ENCODE measurements at places on chromosomes 1 and 21.
A peak's percentile ranks its signal among the peaks of the same experiment; 100 is the strongest.

DNA sequence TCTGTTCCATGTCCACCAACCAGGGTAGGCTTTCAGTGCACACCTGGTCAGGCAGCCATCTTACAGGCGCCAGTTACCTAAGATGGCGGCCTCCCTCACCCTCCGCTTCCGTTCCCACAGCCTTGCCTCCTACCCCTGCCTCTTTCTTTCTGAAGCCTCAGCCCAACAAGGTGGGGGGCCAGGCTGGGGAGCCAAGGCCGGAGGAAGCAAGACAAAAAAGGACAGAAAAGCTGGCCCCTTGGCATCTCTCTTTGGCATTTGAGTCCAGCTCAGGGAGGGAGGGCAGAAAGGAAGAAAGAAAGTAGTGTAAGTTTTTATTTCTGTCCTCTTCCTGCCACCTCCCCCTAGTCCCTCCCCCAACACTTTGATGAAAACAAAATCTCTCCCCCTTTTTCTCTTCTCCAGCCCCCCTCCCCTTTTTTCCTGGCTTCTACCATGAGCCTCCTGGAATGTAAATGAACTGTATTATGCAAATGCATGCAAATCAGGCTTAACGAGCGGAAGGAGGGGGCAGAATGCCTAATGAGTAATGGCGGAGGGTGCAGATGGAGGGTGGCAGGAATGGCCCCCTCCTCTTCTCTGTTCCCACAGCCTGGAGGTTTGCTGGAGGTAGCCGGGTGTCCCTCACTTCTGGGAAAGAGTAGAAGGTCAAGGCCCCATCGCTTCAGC, 43.8 kb downstream of the RHBG start:
- no peak for DNase-seq

GRCh38 chr1:175218786-175219434, 26.3 kb upstream of the KIAA0040 start:
- DNase-seq, result no peak

- DNase-seq, result peak; percentile 13
Observed at GRCh38 chr1:98119796-98120195, 199.0 kb upstream of the DPYD start.

GRCh38 chr1:152108882-152109222, 6.4 kb downstream of the TCHH start:
- DNase-seq, result peak; percentile 1

DNA sequence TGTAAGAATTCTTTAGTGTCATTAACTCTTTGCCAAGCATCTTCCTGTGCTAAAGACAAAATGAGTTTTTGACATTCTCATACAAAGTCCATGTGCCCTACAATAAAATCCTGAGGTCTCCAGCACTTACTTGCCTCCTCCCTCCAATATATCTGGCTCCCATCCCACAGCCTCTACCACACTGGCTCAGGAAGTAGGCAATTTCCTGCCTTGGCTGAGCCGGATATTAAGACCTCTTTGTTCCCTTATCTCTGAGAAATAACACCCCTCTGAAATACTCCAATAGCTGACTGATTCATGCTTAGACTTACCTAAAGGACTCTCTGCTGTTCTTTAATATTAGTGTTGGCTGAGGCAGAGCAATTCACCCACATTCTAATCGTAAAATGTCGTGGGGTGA, 37.6 kb upstream of the GORAB start:
- peak; percentile 14 for DNase-seq

DNA sequence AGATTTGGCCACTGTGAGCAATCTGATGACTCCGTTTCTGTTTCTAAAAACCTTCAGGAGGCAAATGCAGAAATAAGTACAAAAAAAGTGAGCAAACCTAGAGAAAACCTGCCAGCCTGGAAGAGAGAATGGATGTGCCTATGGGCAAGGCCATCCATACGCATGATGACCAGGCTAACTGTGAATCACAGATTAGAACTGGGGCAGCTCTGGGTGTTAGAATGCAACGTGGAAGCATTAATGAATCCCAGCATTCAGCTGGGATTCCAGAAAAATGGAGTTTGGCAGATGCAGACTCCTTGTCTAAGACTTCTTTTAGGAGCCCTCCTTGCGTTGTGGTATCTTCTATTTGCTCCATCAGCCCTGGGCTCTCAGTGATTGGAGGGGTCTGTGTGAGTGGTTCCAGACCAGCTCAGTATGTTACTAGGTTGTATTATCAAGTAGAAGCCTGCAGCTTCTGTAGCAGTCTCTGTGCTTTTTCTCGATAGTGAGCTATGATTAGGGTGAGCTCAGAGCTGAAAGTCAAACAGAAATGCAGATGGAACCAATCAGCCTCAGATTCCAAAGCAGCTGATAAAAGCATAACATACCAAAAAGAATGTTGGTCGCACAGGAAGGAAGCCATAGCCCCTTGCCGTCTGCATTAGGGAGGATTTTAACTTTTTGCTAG, 154.0 kb downstream of the PSMG1 start:
- peak; percentile 75 for DNase-seq

Measured in AG10803 (cell line).